ENCODE measurements at places on chromosomes 12 and 14.

DNA sequence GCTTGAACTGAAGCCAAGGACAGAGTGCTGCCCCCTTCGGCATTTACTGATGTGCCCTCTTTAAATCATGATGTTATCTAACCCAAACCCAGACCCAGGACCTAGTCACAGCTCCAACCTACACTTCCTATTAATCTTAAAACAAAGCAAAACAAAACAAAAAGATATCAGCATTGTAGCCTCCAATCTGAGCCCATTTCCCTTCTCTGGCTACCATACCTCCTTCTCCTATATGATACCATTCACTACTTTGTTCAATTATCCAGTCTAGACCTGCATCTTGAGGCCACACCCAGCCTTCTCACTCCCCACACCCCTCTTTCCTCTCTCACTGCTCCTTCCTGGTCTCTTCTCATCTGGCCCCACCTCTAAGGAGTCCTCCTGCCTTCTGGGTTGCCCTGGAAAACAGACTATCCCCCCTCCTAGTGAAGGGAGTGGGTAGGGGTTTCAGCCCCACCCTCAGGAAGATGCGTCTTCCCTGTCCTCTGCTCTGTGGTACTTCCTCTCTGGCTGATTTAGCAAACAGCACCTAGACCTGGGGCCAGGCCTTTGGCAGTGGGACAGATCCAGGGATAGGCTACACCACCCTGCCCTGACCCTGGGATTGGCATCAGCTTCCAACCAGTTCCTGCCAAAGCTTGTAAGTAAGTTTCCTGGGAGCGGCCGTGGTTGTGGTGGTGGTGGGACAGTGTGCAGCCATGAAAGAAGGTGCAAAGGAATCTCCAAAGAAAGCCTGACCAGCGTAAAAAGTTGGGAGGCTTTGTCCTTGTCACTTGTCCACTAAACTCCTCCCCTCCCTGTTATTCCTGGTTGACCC lies 3.3 kb downstream of the LTB4R start:
- no peak for DNase-seq

- no peak for DNase-seq
Observed at GRCh38 chr14:61561657-61562276, 133.5 kb upstream of the HIF1A start.

- DNase-seq: no peak
Observed at GRCh38 chr12:1920436-1920835, 2.0 kb upstream of the CACNA2D4 start.

GRCh38 chr12:116123451-116124258 lies 153.8 kb downstream of the MED13L start:
- DNase-seq: no peak

- DNase-seq: no peak
Observed at GRCh38 chr14:100655741-100656085, 68.5 kb upstream of the BEGAIN start.

DNA sequence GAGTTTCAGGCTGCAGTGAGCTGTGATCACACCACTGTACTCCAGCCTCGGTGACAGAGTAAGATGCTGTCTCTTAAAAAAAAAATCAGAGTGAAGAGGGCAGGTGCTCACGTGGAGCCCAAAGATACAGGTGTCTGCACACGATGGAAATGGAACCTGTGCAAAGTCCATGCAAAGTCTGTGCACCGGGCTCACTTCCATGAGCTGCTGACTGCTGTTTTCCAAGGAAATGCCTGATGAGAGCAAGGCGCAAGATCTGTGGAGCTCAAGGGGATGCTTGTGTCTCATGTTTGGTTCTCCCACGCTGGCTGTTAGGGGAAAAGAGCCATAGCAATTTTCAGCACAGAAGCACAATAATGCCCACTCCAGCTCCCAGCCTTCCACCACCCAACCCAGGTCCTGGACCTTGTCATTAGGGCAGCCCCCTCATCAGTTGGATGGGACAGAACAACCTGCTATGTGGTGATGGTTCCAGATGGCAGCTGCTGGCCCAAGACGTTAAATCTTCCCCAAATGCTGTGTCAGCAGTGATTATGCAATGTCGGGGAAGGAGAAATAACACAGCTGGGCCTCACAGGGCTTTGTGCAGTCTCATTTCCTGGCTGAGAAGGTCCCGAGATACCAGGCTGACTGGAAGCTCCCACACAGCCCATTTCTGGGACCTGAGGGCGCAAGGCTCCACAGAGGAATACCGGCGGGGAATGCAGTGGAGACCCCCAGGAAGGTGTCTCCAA lies 27.9 kb upstream of the DICER1 start:
- DNase-seq: no peak

GRCh38 chr14:31934767-31935266 lies 142.3 kb upstream of the ARHGAP5 start:
- DNase-seq: peak; percentile 54

DNA sequence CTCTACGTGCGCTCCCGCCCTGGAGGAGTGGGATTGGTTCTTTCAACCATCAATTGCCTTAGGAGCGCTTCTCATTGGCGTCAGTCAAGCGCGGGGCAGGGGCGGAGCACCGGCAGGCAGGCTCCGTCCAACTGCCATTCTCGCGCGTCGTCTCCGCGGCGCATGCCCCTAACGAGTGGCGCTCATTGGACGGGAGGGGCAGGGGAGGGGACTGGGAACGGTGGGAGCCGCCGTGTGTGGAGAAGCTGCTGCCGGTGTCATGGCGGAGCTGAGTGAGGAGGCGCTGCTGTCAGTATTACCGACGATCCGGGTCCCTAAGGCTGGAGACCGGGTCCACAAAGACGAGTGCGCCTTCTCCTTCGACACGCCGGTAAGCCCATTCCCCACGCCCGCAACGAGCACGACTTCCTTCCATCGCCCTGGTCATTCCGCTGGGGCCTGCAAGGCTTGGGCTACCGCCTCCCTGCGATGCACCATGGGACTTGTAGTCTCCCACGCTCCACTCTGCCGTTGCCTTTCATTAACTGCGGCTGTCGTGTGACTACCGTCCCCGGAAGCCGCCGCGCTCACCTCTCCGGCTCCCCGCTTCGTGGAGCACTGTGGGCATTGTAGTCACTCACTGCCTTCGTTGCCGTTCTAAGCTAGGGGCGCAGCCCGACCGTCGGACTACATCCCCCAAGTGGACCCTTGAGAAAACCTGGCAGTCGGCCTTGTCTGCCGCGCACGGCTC lies at the start of gene USP5:
USP5 (plus strand) TSS at position 230 of the 730 bp plus-strand sequence; CDS start at position 260, 30 bp downstream.
- peak; percentile 100 for DNase-seq

DNA sequence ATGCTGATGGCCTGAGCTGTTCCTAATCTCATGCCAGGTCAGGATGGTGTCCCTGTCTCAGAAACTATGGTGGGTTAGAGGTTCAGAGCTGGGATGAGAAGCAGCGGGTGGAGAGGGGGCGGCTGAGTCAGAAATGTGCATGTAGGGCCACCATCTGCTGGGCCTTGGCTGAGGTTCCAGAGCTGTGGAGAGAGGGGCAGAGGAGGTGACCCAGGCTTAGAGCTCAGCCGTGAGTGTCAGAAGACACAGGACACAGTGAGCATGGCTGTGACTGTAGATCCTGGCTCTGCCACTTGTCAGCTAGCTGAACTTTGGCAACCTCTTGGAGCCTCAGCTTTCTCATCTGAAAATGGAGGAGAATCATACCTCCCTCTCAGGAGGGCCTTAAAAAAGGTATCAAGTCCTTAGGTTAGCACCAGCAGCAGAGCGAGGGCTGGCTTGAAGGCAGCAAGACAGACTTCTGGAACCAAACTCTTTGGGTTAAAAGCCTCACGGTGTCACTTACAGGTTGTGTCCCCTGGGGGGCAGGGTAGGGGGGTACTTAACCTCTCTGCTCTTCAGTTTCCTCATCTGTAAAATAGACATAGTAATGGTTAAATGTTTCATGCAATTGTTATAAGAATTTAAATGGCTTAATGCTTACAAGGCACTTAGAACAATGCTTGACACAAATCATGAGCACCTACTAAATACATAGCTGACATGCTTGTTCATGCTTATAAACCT lies 34.8 kb downstream of the TMEM229B start:
- DNase-seq: no peak

DNA sequence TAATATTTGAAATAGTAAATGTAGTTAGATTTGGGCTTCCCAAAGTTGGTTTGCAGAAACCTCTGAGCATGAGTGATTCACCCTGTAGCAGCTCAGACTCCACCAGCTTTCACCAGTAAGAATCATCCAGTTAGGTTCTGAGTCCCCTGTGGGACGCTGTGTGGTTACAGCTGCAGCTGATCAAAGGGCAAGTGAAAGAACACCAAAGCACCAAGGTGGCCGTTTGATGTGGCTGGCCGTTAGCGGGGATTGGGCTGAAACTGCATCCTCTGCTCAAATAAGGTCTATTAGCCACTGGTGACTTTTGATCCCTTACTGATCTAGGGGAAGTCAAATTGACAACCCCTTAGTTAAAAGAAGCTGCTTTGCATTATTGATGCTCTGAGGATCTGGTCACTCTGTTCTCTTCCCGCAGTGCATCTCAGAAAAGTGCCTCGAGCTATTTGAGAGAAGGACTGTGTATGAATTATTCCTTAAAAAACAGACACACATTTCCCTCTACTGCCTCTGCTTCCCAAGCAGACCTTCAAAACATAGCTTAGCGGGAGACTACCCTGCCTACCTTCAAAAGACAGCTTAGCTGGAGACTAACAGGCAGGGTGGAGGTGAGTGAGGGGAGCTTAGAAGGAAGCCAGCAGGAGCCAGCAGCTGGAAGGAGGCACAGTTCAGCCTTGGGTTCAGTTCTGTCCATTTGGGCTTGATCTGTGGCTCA lies 3.7 kb downstream of the ABHD12B start:
- no peak for DNase-seq

GRCh38 chr12:130959632-130960031 lies 5.9 kb downstream of the ADGRD1 start:
- DNase-seq: no peak

DNA sequence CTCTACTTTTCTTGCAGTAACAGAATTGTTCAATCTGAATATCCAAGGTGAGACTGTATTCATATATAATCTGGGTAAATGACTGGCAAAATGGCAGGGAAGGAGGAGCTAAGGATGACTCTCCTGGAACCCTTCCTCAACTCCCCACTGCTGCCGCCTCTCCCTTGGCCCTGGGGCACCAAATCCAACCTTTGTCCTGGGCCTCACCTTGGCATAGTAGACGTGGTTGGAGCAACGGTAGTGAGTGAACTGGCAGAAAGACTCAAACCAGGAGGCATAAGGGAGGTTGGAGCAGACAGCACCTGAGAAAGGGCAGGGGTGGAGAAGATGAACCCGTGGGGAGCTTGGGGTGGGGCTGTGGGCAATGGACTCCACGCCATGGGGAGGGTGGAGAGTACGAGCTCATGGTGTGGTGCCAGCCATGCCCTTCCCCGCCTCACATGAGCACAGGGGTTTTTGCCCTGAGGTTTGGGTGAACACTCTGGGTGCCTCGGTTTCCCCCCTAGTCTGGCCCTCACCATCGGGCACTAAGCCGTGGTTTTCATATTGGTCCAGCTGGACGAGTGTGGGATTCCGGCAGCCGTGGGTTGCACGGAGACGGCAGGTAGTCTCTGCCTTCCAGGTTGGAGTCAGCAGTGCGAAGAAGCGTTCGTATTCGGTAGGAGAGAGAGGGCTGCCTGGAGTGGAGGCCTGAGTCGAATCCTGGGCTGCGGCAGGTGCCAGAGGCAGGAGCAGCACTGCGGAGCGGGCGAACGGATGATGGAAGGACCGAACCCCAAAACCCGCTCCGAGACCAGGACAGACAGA lies 753 bp downstream of the ACRBP start:
- no peak for DNase-seq

GRCh38 chr14:35339761-35340406 lies 47.7 kb downstream of the PSMA6 start:
- DNase-seq: no peak

- DNase-seq: no peak
Observed at GRCh38 chr14:52875707-52876106, 75.1 kb downstream of the FERMT2 start.

DNA sequence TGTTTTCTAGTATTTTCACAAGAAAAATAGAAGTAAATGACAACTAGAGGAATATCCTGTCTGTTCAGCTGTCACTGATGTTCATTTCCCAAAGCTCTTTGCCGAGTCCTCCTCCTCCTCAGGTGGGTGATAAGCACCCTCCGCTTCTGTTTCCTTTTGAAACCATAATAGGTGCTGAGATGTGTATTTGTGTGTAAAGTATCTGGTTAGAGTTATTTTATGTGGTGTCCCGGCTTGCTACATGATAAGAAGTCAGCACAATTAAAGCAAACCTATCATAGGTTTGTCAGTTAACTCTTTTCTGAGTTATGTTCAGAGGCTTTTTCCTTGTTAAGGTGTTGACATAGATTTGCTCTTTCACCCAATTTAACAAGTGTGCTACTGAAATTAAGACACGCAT lies 82.4 kb downstream of the PIWIL1 start:
- no peak for DNase-seq

DNA sequence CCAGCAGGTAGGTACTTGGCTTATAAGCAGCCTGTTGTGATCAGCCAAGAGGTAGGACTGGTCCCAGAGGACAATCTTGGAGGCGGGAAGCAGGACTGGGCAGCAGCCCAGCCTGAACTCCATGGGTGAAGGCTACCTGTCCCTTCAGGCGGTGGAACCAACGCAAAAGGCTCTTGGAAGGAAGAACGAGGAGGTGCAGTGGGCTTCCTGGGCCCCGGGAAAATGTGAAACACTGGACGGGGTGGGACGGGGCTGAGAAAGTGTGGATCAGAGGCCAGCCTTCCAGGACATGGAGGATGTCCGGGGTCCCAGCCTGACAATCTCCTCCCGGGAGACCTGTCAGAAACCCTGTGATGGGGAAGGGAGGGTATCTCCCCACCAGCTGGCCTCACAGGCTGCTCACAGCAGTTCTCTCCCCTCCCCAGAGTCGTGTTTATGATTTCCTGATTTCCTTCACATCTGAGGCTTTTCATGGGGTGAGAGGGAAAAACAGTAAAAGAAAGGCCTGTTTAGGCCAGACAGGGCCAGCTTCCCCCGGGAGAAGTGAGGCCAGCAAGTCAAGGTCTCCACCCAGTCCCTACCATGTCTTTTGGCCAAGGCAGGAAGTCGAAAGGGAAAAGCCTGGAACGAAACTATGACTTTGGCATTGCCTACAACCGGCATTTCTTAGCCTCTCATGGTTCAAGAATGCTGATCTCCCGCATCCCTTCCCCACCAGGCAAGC lies 11.3 kb downstream of the CMKLR1 start:
- no peak for DNase-seq

DNA sequence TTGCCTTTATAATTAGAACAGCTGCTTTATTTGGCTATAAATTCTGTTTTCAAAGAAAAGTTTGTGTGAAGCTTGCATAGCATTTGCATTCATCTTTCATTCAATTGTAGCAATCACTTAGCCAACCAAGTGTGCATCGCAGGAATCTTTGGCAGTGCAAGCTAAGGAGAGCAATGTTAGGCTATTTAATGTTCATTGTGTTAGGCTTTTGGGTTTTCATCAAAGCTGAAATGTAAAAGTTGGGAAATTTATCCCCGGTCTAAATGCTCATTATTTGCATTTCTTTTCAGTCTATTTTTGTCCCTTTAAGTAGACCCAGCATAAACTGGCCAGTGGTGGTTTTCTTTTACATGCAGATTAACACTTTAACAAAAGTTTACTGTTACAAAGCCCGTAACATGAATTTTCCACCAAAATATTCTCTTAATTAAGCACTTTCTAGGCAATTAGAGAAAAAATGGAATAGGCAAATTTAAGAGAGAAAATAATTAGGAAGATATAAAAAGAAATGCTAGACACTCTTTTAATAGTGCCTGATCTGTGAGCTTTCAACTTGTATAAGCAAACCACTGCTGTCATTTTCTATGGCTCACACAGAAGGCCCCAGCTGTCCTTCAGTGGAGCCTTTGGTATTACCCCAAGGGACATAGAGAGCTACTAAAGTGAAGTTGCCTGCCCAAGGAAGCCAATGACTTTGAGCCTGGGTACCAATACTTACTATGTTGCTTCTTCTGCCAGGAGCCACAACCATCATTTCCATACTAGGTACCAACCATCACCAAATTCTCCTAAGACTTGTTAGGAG lies 898.9 kb upstream of the SEL1L start:
- no peak for DNase-seq

GRCh38 chr14:98578204-98578603 lies 693.8 kb downstream of the BCL11B start:
- DNase-seq: no peak

All from iPS DF 19.7 (cell line).